ENCODE measurements at places on chromosomes 6 and 20.

GRCh38 chr6:7617801-7618764, 28.1 kb downstream of the SNRNP48 start:
- DNase-seq = no peak

- no peak for DNase-seq
Observed at GRCh38 chr6:84442208-84442607, 214.8 kb upstream of the CEP162 start.

- DNase-seq = no peak
Observed at GRCh38 chr6:133207754-133208153, 33.4 kb upstream of the EYA4 start.

- DNase-seq = no peak
Observed at GRCh38 chr20:50301165-50301564, 110.5 kb downstream of the CEBPB start.

GRCh38 chr6:16064671-16065072, 64.2 kb upstream of the MYLIP start:
- peak; percentile 65 for DNase-seq

GRCh38 chr6:156807795-156808194, 30.6 kb downstream of the ARID1B start:
- no peak for DNase-seq

- no peak for DNase-seq
Observed at GRCh38 chr6:113632220-113632864, 224.8 kb upstream of the MARCKS start.

DNA sequence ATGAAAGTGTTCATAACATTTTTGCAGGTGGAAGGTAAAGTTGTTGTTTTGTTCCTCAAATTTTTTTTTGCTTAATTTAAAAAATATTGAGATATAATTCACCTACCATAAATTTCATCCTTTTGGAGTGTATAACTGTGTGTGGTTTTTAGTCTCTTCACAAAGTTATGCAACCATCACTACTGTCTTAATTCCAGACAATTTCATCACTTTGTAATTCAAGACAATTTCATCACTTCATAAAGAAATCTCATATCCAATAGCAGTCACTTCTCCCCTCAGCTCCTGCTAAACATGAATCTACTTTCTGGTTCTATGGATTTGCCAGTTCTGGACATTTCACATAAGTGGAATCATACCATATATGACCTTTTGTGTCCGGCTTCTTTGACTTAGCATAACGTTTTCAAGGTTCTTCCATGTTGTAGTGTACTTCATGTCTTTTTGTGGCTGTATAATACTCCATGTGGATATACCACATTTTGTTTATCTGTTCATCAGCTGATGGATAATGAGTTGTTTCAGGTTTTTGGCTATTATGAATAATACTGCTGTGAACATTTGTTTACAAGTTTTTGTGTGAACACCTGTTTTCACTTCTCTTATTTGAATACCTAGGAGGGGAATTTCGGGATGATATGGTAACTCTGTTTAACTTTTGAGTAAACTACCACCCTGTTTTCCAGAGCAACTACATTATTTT, 18.8 kb downstream of the ZFAND3 start:
- DNase-seq = no peak

DNA sequence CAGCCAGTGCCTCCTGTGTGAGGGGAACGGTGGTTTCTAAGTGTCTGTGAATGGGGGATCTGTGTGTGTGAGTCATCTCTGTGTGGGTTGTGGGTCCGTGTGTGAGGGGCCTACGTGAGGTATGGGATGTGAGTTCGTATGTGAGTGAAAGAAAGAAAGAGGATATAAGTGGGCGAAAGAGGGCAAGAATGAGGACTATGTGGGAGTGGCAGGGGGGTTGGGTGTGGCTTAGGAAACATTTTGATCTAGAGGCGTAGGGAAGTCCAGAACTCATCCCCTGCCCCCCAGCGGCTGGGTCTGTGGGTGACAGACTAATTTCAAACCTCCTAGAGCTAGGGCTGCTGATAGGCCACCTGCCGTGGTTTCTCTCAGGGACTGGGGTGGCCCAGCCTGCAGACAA, 35.5 kb downstream of the DHX35 start:
- no peak for DNase-seq

- DNase-seq = no peak
Observed at GRCh38 chr20:5215672-5216304, 89.0 kb downstream of the CDS2 start.

GRCh38 chr6:6915813-6916547, 191.8 kb upstream of the RREB1 start:
- no peak for DNase-seq

DNA sequence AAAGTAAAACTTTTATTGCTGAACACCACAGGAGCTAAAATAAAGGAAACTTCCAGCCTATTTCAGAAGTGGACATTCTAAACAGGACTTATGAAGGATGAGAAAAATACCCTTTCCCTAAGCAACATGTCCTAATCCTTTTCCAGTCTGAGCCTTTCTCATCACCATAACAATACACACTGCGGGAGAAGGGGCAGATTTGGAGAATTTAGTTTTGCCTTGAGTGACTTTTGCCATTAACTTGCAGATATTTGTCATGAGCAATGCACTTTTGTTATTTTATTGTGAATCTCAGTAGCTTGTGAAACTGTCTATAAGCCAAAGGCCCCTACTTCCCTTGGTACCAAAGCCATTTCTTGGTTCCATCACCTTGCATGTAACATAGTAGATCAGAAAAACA, 53.0 kb upstream of the OLIG3 start:
- DNase-seq = no peak

- DNase-seq = no peak
Observed at GRCh38 chr6:139967497-139967896, 593.0 kb upstream of the CITED2 start.

DNA sequence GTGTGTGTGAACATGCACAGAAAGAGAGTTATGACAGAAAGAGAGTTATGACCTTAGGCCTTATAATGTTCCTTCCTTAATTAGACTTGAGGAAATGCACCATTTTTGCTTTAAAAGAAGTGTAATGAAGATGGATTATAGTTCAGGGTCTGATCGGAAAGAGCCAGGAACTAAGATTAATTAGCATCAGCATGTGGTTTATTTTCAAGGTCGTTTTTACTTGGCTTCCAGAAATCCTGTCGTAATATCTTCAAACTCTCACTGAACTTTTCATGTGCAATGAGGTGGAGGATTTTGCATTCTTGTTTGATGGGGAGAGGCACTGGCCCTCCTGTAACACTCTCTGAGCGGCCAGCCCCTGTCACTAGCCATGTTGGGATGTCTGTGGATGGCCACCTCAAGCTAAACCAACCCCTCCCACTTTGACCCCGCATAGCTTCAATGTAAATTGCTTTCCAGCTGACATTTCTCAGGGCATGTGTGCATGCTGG, 116.8 kb downstream of the CDC5L start:
- DNase-seq = no peak

- DNase-seq = no peak
Observed at GRCh38 chr6:22151892-22152291, 144.9 kb downstream of the PRL start.

DNA sequence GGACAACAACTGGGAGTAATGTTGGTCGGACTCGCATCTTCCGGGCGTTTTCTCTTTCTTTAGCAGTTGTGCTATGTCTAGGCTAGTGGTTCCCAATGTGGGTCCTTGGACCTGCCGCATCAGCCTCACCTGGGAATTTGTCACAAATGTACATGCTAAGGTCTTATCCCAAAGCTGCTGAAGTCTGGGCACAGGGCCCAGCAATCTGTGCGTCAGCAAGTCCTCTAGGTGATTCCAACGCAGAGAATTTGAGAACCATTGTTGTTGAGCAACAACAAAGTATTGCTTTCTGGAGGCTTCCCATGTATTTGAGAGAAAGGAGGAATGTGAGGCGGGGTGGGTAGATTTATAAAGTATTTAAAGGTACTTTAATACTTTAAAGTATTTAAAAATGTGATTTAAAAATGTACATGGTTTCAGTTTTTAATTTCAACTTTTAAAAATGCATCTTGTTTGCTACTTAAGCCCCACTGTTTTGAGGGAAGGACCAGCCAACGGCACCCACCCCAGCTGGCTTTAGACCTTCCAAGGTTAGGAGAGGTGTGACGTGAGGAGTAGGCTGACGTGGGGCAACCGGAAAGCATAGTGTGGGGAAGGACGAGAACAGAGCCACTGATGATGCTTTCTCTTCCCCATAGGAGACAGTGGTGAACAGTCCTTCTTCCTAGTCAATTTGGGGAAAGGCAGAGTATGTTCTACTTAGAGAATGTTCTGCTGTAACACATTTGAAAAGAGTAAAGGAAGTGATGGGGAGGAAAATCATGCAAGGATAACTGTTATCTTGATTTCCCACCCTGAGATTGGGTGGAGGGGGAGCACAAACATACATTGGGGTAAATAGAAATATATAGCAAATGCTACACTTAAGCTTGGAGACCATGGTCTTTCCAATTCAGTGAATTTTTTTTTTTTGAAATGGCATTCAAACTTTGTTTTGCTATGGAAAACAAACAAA, 4.3 kb downstream of the UST start:
- DNase-seq = no peak

DNA sequence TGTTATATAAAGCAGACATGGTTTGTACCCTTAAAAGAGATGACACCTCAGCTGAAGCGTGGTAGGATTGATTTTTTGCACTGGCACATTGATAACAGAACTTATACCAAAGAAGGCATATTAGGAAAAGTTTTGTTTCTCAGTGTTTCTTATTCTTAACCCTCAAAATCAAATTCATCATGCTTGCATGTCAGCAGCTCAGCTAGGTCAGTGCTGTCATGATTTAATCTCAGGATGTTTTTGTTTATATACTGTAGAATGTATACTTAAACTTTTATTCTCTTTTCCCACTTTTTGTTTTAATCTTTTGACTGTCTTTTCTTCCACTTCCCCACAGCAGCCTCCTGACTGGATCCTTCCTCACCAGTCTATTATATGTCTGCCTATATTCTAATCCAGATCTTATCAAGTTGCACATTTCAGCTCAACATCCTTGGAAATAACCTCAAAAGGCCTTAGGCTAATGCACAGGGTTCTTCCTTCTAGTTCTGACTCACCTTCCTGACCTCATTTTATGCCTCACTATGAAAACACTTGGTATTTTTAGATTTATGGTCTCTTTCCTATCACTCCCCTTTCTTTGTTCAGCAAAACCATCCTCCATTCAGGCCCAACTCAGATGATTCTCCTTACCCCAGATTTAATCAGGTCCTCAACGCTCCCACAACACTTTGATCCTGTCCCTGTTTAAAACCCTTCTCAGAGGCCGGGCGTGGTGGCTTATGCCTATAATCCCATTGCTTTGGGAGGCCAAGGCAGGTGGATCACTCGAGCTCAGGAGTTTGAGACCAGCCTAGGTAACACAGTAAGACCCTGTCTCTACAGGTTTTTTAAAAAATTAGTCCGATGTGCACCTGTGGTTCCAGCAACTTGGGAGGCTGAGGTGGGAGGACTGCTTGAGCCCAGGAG, 7.2 kb downstream of the HEBP2 start:
- no peak for DNase-seq

DNA sequence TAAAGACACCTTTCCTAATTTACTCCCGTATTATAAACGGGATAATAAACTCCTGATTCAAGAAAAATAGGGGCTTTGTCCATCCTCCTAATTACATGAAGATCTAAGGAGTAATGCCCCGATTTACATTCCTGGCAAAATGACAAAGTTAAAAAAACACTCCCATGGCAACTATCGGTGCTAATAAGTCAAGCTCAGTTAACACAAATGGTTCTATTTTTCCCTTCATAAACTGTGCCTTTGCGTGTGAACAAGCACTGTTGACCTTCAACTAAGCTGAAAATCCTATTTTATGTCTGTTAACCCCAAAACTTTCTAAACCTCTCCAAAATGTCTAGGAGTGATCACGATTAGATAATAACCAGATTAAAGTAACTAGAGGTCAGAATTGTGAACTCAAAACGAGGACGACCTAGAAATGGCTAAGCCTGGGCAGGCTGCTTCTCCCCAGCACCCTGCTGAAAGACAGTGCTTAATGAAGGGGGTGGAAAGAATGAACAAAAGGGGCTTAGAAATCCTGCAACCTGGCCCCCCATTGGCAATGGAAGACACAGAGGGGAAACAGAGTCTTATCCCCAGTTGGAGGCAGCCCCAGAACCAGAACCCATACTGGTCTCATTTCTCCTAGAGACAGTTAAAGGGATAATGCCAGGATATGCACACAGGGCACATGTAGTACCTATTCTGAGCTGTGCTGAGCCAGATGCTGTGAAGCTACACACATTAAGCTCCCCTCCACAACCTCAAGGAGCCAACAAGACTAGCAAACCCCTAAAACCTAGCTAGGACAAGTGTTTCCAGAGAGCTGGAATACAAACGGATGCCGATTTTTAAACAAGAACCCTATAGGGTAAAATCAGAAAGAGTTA, 23.0 kb downstream of the SLC23A2 start:
- no peak for DNase-seq

- DNase-seq = no peak
Observed at GRCh38 chr6:118953391-118953790, 18.4 kb upstream of the MCM9 start.

GRCh38 chr6:49766762-49767161, 20.3 kb downstream of the PGK2 start:
- no peak for DNase-seq

GRCh38 chr6:149889326-149889725, 8.6 kb downstream of the RAET1E start:
- no peak for DNase-seq

DNA sequence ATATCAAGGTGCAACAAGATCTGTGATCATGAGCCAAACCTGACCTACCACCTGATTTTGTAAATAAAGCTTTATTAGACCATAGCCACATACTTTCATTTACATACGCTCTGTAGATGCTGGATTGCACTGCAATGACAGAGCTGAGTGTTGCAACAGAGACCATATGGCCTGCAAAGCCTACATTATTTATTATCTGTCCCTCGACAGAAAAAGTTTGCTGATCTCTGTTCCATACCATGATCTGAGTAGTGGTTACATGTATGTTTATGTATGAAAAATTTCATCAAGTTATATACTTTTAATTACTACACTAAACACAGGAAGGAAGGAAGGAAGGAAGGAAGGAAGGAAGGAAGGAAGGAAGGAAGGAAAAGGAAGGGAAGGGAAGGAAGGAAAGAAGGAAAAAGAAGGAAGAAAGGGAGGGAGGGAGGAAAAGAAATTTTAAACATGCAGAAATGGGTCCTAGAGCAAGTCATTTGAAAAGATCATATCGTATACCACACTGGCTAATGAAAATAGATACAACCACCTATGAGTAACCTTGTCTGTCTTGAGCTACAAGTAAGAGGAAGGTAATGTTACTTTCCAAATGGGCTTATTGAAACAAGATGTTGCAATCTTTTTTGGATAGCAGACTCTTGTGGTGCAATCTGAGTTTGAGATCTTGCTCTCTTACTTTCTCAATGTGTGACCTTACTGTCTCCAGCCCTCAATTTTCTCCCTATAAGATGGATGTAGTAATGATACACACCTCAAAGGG, 441.0 kb downstream of the KIF16B start:
- no peak for DNase-seq

DNA sequence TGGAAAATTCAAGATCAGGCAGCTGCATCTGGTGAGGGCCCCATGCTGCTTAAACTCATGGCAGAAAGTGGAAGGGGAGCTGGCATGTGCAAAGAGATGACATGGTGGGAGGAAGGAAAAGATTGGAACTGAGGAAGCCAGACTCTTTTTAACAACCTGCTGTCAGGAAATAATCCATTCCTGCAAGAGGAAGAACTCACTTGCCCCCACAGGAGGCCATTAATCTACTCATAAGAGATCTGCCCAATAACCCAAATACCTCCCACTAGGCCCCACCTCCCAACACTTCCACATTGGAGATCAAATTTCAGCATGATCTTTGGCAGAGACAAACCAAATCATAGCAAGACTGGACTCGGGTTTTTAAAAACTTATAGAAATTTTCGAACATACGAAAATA, 200.5 kb upstream of the KCNQ5 start:
- no peak for DNase-seq

Measured in COR-L47 (cell line).